CD8-positive, alpha-beta memory T cell (primary cell): ENCODE measurements at places on chromosomes 2 and 18. TPM values are rescaled to one million over a fixed set of nuclear protein-coding genes. Genes with fewer than 3 reads are reported as not detected.
A peak's percentile ranks its signal among the peaks of the same experiment; 100 is the strongest.

- DNase-seq = peak; percentile 82
- peak overlapping the region; percentile 52 for H3K27ac ChIP-seq
- H3K4me3 ChIP-seq = peak overlapping the region; percentile 16
These were observed 25.6 kb downstream of the CYTIP start for GRCh38 chr2:157418239-157418641.

Gene SLC4A5
- total RNA-seq = 1.8 TPM

GRCh38 chr18:63410792-63411191, 11.5 kb downstream of the VPS4B start:
- peaks cover 37% of the 10 kb centered on the region for H3K36me3 ChIP-seq
- DNase-seq = no peak
- H3K4me3 ChIP-seq = no peak overlapping the region
- no peaks in the 10 kb centered on the region for H3K27me3 ChIP-seq

- H3K4me3 ChIP-seq = no peak overlapping the region
- no peaks in the 10 kb centered on the region for H3K4me1 ChIP-seq
- no peaks in the 10 kb centered on the region for H3K36me3 ChIP-seq
- H3K27me3 ChIP-seq = no peaks in the 10 kb centered on the region
These were observed 162.9 kb downstream of the MTCL1 start for GRCh38 chr18:8868276-8868675.

Gene CRYGC
- not detected for total RNA-seq

- DNase-seq = no peak
- H3K36me3 ChIP-seq = no peaks in the 10 kb centered on the region
- no peak overlapping the region for H3K4me3 ChIP-seq
- no peaks in the 10 kb centered on the region for H3K4me1 ChIP-seq
- no peak overlapping the region for H3K27ac ChIP-seq
These were observed 381.3 kb downstream of the SOX11 start for GRCh38 chr2:6073191-6074088.

DNA sequence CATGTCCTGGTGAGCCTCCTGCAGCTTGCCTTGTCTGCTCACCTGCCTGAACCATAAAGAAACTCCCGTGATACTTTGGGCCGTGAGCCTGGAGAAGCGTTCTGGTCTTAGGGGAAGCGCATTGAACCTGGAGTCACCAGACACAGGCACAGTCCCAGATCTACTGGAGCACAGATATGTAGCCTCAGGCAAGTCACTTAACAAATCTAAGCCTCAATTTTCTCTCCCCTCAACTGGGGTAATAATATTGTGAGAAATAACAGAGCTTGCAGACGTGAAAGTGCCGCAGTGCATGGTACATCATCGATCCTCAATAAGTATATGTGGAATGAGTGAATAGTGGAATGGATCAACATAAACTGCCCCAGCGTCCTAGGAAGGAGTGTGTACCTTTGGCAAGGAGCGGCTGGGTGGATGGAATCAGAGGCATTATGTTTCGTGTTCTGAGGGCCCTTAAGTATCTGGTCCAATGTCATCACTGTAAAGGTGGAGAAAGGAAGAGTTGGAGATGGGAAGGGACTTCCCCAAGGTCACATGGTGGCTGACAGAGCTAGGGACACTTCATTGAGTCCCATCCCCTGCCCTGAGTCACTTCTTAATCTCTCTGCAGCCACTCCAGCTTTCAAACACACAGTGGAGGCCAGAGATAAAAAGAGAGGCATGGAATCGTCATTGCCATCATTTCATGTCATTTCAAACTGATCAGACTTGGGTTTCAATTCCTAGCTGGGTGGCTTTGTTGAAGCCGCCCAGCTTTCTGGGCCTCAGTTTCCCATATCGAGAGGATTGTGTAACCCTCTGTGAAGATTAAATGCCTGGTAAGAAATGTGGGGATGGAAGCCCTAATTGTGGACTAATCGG, 172.4 kb downstream of the DDX1 start:
- no peak overlapping the region for H3K27ac ChIP-seq
- H3K4me1 ChIP-seq = no peaks in the 10 kb centered on the region
- no peaks in the 10 kb centered on the region for H3K36me3 ChIP-seq

DNA sequence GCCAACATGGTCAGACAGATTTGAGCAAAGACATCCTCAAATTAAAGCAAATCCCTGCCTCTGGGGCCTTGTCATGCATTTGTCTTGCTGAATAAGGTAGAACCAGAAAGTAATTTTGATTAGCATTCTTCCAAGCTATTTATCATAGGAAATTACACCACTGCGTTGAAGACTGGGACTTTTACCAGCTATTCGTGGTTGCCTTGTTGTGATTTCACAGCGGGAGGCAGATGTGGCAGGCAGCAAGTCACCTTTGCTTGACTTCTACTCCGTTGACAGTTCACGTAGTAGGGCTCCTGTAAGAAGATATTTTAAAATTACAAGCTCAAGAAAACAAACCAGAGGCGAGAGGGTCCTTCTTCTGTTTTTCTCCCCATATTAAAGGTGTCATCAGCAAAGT, 80.6 kb downstream of the EN1 start:
- DNase-seq = no peak
- no peaks in the 10 kb centered on the region for H3K4me1 ChIP-seq
- no peak overlapping the region for H3K27ac ChIP-seq
- no peaks in the 10 kb centered on the region for H3K27me3 ChIP-seq

GRCh38 chr2:160425434-160426151, 68.0 kb downstream of the RBMS1 start:
- no peak overlapping the region for H3K4me3 ChIP-seq
- no peak overlapping the region for H3K27ac ChIP-seq
- H3K4me1 ChIP-seq = peaks cover 51% of the 10 kb centered on the region
- H3K27me3 ChIP-seq = no peaks in the 10 kb centered on the region
- no peaks in the 10 kb centered on the region for H3K36me3 ChIP-seq

Gene NT5C1B
- not detected for total RNA-seq

- H3K4me1 ChIP-seq = no peaks in the 10 kb centered on the region
- H3K36me3 ChIP-seq = no peaks in the 10 kb centered on the region
- H3K27ac ChIP-seq = no peak overlapping the region
- no peak overlapping the region for H3K4me3 ChIP-seq
These were observed 396.8 kb upstream of the ID2 start for GRCh38 chr2:8285081-8285480.

GRCh38 chr2:172878260-172878659, 142.6 kb downstream of the RAPGEF4 start:
- H3K27ac ChIP-seq = no peak overlapping the region
- no peaks in the 10 kb centered on the region for H3K27me3 ChIP-seq
- H3K36me3 ChIP-seq = no peaks in the 10 kb centered on the region

- H3K27ac ChIP-seq = no peak overlapping the region
- no peaks in the 10 kb centered on the region for H3K36me3 ChIP-seq
- H3K4me3 ChIP-seq = no peak overlapping the region
- no peaks in the 10 kb centered on the region for H3K4me1 ChIP-seq
These were observed 128.7 kb upstream of the L3MBTL4 start for GRCh38 chr18:6543330-6543908.

DNA sequence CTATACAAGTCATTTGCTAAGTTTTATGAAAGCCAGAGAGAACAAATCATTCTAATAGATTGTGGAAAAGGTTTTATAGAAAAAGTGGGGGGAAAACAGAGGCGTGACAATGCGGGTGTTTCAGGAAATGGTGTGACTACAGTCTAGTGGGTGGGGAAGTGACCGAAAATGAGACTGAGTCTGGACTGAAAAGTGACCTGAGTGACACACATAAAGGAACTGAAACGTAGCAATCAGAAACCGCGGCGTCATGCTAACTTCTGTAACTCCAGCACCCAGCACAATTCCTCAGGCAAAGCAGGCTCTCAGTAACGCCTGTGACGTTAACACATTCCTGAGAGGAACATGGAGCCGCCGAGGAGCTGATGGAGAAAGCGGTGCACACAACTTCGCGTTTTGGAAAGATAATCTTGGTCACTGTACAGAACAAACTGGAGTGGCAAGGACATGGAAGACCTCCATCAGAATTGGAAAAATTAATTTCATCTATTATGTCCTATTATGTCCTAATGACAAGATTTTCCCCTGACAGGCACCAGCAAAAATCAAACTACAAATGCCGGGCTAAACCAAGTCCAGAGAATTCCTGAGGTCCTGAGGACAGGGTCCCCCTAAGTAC, 1.4 kb upstream of the CD226 start:
- H3K27ac ChIP-seq = no peak overlapping the region
- no peak for DNase-seq
- peaks cover 89% of the 10 kb centered on the region for H3K4me1 ChIP-seq
- no peaks in the 10 kb centered on the region for H3K27me3 ChIP-seq

Gene RAB27B
- total RNA-seq = 0.15 TPM

- no peaks in the 10 kb centered on the region for H3K27me3 ChIP-seq
- H3K36me3 ChIP-seq = no peaks in the 10 kb centered on the region
- H3K4me3 ChIP-seq = no peak overlapping the region
- H3K27ac ChIP-seq = no peak overlapping the region
- DNase-seq = no peak
These were observed 61.4 kb downstream of the SLC4A3 start for GRCh38 chr2:219688560-219689445.

Gene RTP5
- total RNA-seq = 0.18 TPM

Gene UGT1A10
- not detected for total RNA-seq

DNA sequence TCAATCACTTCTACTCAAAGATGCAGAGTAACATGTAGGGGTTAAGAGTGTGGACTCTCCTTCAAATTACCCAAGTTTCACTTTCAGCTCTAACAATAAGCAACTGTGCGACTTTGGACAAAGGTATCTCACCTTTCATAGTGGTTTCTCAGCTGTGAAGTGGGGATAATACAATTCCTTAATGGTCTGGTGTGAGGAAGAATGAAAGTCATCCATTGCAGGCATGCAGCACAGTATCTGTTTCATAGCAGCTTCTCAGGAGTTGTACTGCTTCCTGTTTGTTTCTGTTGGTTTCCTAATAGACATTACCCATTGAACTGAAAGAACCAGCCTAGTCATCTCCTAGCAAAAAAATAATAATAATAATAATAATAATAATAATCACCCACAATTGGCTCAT, 74.4 kb downstream of the DDX18 start:
- no peak overlapping the region for H3K27ac ChIP-seq
- no peak overlapping the region for H3K4me3 ChIP-seq
- no peaks in the 10 kb centered on the region for H3K36me3 ChIP-seq

- no peaks in the 10 kb centered on the region for H3K4me1 ChIP-seq
- H3K27ac ChIP-seq = no peak overlapping the region
- no peak for DNase-seq
- no peaks in the 10 kb centered on the region for H3K27me3 ChIP-seq
These were observed 73.0 kb downstream of the FARSB start for GRCh38 chr2:222582928-222583327.

- no peak overlapping the region for H3K27ac ChIP-seq
- no peaks in the 10 kb centered on the region for H3K4me1 ChIP-seq
- no peak for DNase-seq
These were observed 334.2 kb upstream of the LRRTM1 start for GRCh38 chr2:80638783-80639182.

DNA sequence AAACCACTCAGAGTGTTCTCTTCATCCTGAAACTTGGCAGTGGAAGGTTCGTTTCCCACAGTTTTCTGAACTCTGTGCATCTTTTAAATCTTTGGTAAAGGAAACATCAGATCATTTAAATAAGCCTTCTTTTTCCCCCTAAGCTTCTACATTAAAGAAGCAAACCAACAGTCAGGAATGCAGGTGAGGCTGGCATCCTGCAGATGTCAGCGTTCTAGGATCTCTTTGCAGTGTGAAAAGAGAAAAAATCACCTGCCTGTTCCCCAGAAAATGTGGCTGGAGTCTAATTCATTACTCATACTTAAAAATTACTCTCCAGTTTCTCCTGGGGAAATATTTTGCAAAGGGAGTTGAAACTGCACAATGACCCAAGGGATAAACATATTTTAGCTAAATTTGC, 64.5 kb upstream of the ZCCHC2 start:
- no peak for DNase-seq
- H3K36me3 ChIP-seq = no peaks in the 10 kb centered on the region
- H3K27ac ChIP-seq = no peak overlapping the region
- no peaks in the 10 kb centered on the region for H3K4me1 ChIP-seq

Gene RAX
- not detected for total RNA-seq

Gene C2orf78
- not detected for total RNA-seq

GRCh38 chr2:196137271-196137670, 34.1 kb downstream of the STK17B start:
- H3K36me3 ChIP-seq = peaks cover 45% of the 10 kb centered on the region
- no peaks in the 10 kb centered on the region for H3K27me3 ChIP-seq
- no peak for DNase-seq
- no peak overlapping the region for H3K4me3 ChIP-seq

Gene OSR1
- not detected for total RNA-seq

- H3K27ac ChIP-seq = no peak overlapping the region
- no peaks in the 10 kb centered on the region for H3K4me1 ChIP-seq
- H3K27me3 ChIP-seq = no peaks in the 10 kb centered on the region
- no peaks in the 10 kb centered on the region for H3K36me3 ChIP-seq
- DNase-seq = no peak
These were observed 164.6 kb downstream of the SEPTIN10 start for GRCh38 chr2:109448946-109449788.

Gene ARHGEF33
- total RNA-seq = 0.22 TPM

- H3K27me3 ChIP-seq = no peaks in the 10 kb centered on the region
- H3K36me3 ChIP-seq = no peaks in the 10 kb centered on the region
- no peak for DNase-seq
- no peak overlapping the region for H3K4me3 ChIP-seq
These were observed 142.7 kb upstream of the CREB1 start for GRCh38 chr2:207387001-207387571.

Gene SPP2
- total RNA-seq = not detected

- DNase-seq = no peak
- H3K4me1 ChIP-seq = peaks cover 6% of the 10 kb centered on the region
- no peaks in the 10 kb centered on the region for H3K27me3 ChIP-seq
- no peaks in the 10 kb centered on the region for H3K36me3 ChIP-seq
- H3K4me3 ChIP-seq = no peak overlapping the region
These were observed 118.0 kb upstream of the STPG4 start for GRCh38 chr2:47272905-47273758.

GRCh38 chr18:31302991-31303390, 15.0 kb upstream of the DSG1 start:
- H3K4me1 ChIP-seq = no peaks in the 10 kb centered on the region
- no peaks in the 10 kb centered on the region for H3K27me3 ChIP-seq
- DNase-seq = no peak
- no peaks in the 10 kb centered on the region for H3K36me3 ChIP-seq
- H3K4me3 ChIP-seq = no peak overlapping the region

DNA sequence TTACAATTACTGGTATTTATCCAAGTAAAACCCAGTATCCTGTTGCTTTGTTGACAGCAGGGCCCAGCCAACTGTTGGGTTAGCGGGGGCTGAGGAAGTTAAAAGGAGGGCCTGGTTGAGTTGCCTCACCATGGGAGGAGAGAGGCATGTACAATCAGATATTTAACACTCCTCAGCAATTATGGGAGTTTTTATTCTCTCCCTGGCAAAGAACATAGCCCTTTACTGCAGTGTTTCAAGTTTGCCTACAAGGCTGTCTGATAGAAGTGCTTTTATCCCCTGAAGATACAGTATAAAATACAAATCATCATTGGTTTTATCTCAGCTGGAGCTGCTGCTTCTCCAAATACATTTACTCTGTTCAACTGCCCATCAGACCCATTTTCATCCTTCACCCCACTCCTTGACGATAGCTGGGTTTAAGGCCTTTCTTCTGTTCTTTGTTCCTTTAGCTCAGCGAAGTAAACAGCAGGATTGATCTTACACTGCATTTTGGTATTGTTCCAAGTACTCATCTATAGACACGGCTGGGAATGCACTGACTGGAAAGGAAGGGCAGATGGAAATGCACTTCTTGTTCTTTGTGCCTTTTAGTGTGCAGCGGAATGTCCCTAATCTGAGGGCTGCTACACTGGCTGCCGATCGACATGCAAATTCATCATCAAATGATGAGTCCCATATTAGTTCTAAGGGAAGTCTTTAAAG, 402.5 kb upstream of the SPRED2 start:
- DNase-seq = no peak
- no peaks in the 10 kb centered on the region for H3K4me1 ChIP-seq
- no peak overlapping the region for H3K4me3 ChIP-seq
- no peak overlapping the region for H3K27ac ChIP-seq
- H3K36me3 ChIP-seq = no peaks in the 10 kb centered on the region
- no peaks in the 10 kb centered on the region for H3K27me3 ChIP-seq
